Activated CD4-positive, CD25-positive, alpha-beta regulatory T cell treated with anti-CD3 and anti-CD28 coated beads, Interleukin-2, amount 50 U/mL, for 16 hours (primary cell): ENCODE measurements at places on chromosomes 3 and 15.

GRCh38 chr15:80823995-80824394 is 44.8 kb downstream of the CEMIP start:
- no peak for DNase-seq

DNA sequence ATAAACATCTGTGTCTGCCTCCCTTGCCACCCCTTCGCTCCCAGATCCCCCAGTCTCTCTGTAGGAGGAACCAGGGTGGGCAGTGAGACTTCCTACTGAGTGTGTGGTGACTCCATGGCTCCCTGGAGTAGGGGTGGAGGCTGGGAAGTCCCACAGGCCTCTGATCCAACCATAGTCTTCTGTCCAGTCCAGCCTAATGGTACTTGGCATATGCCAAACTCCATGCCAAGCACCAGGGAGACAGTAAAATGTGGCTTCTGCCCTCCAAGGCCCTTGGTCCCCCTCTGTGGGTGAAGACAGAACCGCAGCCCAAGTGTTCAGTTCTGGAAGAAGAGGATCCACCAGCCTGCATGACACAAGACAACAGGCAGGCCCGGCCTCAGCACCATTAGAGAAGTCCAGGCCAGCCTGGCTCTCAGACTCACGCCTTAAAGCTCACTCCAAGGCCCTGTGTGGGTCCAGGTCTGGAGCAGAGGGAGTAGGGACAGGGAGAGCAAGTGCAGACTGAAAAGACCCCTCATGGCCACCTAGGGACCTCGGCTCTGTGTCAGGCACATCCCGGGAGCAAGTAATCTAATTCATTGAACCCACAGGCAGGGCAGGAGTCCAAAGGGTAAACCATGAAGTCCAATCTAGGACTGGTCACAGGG is 112.7 kb downstream of the ETFA start:
- DNase-seq: no peak

- no peak for DNase-seq
Measured at GRCh38 chr3:118736107-118736506, 298.5 kb downstream of the IGSF11 start.

DNA sequence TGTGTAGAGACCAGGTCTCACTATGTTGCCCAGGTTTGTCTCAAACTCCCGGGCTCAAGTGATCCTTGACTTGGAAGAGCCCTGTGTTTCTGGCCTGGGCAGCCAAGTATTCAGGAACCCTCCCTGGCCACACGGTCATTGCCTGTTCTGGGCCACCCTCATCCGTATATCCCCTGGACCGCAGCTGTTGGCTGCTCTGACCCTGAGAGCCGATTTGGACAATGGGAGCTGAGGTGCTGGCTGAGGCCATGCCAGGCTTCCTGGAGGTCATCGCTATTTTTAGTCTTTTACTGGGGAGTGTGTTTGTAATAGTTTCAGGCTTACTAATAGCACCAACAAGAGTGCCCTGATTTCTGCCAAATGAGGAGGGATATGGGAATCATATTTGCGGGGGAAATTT is 60.7 kb downstream of the ADAMTS7 start:
- DNase-seq: no peak

- DNase-seq: no peak
Measured at GRCh38 chr3:133371181-133371580, 28.7 kb upstream of the BFSP2 start.

DNA sequence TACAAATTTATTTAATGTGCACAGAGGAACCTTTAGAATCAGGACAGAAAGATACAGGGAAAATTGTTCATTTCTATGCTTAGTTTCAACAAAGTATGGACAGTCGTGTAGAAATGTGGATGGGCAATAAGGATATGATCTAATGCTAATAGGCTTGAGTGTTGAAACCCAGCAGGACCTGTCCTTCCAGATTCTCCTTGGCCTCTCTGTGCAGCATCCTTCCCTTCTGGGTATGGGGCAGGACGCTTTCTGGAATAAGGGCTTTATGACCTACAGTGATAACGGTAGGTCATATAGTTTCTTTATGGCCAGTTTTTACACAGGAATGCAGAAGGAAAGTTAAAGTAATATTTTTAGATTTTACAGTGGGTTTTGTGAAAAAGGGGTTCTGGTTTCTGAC is 698.1 kb downstream of the SI start:
- no peak for DNase-seq

DNA sequence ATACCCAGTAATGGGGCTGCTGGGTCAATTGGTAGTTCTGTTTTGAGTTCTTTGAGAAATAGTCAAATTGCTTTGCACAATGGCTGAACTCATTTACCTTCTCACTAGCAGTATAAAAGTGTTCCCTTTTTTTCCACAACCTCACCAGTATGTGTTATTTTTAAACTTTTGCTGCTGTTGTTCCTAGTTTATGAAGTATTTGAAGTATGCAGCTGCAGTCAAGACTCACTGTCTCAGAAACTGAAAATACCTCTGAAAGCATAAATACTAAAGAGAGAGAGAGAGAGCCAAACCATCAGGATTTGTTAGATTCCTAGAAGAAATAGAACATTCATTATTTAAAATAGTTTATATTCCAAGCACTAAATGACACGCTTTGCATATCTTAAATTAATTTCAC is 764.2 kb downstream of the NTRK3 start:
- no peak for DNase-seq

GRCh38 chr3:116135457-116136085 is 309.7 kb downstream of the LSAMP start:
- no peak for DNase-seq
